ENCODE measurements at places on chromosomes 16 and 17.

GRCh38 chr17:282912-283882, 69.4 kb downstream of the RPH3AL start:
- peak; percentile 22 for DNase-seq

DNA sequence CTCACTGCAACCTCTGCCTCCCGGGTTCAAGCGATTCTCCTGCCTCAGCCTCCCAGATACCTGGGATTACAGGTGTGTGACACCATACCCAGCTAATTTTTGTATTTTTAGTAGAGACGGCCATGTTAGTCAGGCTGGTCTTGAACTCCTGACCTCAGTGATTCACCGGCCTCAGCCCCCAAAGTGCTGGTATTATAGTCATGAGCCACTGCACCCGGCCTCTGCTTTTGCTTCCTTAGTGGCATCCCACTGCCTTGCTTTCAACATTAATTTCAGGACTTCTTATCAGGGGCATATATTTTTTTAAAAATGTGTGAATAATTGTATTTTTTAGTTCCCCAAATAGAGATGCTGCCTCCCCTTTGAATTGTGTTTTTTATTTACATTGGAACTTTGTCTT, 98.8 kb downstream of the SYCE1L start:
- DNase-seq = no peak

DNA sequence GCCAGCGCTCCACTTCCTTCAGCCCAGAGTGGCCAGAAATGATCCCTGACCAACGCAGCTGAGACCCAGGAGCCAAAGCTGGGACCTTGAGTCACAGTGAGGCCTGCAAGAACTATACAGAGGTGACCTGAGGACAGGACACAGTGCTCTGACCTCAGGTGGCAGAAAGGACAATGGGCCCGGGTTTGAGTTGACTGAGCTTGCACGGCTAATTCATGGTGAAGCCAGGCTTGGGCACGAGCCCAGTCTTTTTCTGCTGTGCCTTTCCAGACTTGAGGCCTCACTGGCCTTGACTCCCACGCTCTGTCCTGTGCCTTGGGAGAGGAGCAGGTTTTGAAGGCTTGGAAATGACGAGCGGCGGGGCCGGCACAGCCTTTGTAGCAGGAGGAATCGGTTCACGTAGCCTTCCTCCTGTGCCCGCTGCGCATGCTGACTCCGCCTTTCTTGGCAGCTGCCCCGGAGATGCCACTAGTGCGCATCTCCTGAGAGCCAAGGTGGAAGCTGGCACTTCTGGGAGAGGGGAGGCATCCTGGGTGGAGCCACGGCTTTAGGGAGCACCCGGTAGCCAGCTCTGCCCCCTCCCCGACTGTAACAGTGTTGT, 34.9 kb downstream of the NDEL1 start:
- no peak for DNase-seq

- no peak for DNase-seq
These were observed 877 bp upstream of the BCL7C start for GRCh38 chr16:30894540-30895368.

GRCh38 chr17:55576996-55577586, 65.8 kb upstream of the SMIM36 start:
- peak; percentile 60 for DNase-seq

- DNase-seq = no peak
These were observed 927.6 kb upstream of the CDH8 start for GRCh38 chr16:62963846-62964245.

DNA sequence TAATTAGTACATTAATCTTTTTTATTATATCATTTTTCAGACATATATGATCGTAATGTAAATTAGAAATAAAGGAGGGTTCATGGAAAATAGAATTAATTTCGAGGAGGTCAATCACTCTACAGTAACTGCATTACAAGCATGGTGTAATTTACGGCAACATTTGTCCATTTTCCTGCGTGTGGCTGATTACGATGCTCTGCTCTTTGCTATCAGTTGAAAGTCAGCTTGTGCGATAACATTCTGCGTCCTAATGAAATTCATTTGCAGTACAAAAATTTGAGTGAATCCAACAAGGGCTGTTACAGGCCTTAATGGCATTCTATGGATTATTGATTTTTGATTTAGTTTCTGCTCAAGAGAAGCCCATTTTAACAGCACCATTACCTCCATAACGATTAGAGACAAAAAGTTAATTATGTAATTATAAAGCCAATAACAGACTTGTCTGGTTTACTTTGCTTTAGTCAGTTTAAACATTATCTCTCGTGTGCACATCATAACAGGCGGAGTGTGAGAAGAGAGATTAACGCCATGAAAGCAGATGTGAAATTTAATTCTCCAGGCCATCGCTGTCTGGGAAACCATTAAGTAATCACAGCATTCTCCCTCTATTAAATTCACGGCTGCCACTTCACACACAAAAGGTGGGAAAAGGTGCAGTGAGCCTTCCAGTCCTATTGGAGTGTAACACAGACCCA, 256.4 kb upstream of the IRX3 start:
- DNase-seq = no peak

GRCh38 chr17:78434455-78435329, 56.2 kb downstream of the PGS1 start:
- DNase-seq = no peak

All from mucosa of descending colon (tissue), 3 donors.